ENCODE measurements at places on chromosomes 13 and 19.
A peak's percentile ranks its signal among the peaks of the same experiment; 100 is the strongest.

DNA sequence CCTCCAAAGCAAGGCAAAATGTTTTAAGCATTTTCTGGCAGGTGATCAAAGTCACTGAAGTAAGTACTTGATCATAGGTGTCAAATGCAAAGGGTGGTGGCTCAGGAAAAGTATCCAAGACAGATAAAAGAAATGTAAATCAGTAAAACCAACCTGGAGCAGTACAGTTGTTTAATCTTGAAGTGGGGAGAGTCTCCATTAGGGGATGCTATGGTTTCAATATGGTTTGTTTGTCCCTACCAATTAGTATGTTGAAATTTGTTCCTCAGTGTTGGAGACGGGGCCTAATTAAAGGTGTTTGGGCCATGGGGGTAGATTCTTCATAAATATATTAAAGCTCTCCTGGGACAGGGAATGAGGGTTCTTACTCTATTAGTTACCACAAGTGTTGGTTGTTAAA, 1781.7 kb upstream of the PRR20A start:
- DNase-seq: no peak

- DNase-seq: no peak
Observed at GRCh38 chr13:37390735-37391134, 207.8 kb downstream of the POSTN start.

- peak; percentile 8 for DNase-seq
Observed at GRCh38 chr13:104810242-104810641, 1725.2 kb downstream of the EFNB2 start.

- no peak for DNase-seq
Observed at GRCh38 chr13:50457415-50458393, 385.8 kb downstream of the DLEU7 start.

GRCh38 chr19:42226886-42227285, 6.8 kb downstream of the ZNF526 start:
- no peak for DNase-seq

DNA sequence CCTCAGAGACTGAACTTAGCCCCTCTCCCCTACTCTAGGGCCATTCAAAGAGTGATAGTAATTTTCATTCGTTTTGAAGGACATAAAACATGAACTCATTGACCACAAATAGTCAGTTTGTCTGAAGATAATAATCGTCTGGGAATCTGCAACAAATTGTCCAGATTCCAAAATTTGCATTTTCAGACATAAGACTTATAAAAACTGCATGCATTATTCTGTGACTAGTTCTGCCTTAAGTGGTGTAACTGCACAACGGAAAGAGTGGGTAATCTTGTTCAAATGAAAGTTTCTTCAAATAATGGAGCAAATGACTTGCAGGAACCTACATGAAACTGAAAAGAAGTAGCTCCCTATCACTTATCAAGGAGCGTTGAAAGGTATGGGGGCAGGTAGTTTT, 8.4 kb downstream of the CSNK1A1L start:
- no peak for DNase-seq

DNA sequence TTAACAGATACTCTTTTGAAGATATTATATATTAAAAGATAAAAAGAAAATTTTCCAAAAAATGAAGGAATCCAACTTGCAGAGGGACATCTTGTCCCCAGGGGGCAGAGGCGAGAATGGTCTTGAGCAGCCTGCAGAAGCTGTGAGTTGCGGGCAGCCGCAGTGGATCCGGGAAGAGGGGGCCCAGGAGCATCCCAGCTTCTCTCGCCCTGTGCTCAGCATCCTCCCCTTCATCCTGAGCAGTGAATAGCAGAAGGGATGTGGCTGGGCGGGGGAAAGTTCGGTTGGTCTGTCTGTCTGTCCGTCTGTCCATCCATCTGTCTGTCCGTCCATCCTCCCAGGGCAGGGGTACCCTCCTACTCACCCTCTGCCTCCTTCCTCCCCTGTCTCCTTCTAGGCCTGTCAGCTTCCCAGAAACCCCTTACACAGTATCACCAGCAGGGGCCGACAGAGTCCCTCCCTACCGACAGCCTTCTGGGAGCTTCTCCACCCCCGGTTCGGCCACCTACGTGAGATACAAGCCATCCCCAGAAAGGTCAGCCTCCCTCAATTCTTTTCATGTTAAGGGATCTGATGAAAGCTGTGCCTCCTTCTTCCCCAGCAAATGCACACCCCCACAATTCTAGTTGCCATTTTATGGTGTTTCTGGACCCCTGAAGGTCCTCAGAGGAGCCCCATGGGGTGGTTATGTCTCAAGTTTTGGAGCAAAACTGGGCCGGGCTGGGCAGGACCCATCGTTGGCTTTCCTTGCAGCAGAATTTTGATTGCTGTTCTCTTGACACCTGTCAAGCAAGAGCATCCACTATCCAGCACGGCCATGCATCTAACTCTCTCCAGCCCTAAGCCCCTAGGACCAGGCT, 81.6 kb downstream of the DPF1 start:
- DNase-seq: peak; percentile 30

DNA sequence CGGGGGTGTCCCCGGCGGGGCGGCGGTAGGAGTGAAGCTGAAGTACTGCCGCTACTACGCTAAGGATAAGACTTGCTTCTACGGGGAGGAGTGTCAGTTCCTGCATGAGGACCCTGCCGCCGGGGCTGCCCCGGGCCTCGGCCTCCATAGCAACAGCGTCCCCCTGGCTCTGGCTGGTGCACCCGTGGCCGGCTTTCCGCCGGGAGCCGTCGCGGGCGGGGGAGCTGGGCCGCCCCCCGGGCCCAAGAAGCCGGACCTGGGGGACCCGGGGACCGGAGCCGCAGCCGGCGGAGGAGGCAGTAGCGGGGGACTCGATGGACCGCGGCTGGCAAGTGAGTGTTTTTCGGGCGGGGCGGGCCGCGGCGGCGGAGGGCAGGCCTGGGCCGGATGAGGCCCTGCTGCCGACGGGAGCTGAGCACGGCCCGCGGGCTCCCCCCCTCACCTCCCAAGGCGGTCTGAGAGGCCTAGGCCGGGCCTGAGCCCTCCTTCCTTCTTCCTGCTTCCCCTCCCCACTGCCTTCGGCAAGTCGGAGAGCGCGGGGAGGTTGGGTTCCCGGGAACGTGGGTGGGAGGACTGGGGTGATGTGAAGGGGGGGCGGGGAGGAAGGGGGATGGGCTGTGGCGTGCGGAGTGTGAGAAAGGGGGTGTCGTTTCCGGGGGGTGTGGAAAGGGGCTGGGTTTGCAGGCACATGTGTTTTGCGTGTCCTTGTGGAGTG, 568 bp downstream of the PAN3 start:
- DNase-seq: peak; percentile 87

- DNase-seq: no peak
Observed at GRCh38 chr13:65166675-65167074, 2063.5 kb downstream of the PCDH9 start.

DNA sequence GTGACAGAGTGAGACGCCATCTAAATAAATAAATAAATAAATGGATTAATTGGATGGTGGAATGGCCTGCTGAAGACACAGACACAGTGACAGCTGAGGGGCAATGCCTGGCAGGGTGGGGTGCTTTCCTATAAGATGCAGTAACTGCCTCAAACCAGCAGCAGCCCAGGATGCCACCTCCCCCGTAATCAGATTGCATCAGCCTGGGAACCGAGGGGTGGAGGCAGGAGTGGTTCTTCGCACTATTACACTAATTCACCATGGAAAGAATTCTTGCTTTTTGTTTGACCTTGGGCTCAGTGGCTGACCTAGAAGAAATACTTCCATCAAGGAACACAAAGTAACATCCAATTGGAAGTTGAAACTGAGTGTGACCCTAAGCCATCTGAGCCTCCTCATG, 31.6 kb upstream of the USP12 start:
- no peak for DNase-seq

DNA sequence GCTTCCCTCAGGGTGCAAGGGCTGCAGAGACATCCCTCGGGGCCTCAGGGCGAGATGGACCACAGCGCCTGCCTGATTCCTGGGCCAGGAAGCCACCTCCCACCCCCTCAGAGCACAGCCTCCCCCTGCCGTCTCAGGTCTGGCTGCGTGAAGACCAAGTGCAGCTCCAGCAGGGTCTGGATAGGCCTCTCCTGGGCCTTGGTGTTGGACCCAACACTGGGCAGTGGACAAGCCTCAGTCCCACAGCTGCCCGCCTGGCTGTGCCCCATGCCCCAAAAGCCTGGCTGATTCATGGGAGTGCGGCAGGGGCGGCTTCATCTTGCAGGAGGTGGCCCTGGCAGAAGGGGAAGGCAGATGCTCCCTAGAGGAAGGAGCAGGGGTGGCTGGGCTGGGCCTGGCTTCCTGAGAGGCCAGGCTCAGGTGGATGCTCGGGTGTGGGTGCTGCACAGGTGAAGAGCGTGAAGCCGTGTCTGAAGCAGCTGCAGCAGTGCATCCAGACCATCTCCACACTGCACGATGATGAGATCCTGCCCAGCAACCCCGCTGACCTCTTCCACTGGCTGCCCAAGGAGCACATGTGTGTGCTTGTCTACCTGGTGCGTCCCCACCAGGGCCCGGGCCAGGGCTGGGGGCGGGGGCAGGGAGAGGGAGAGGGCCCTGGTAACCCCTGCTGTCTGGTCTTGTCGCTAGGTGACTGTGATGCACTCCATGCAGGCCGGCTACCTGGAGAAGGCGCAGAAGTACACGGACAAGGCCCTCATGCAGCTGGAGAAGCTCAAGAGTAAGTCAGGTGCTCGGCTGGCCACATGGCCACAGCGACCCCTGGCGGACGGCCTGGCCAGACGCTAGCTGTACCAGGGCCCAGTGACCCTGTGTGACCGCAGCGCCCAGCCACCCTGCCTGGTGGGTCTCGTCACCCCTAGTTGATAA, 21.7 kb downstream of the MAU2 start:
- no peak for DNase-seq

GRCh38 chr19:18543814-18544475, 572 bp upstream of the FKBP8 start:
- peak; percentile 75 for DNase-seq

DNA sequence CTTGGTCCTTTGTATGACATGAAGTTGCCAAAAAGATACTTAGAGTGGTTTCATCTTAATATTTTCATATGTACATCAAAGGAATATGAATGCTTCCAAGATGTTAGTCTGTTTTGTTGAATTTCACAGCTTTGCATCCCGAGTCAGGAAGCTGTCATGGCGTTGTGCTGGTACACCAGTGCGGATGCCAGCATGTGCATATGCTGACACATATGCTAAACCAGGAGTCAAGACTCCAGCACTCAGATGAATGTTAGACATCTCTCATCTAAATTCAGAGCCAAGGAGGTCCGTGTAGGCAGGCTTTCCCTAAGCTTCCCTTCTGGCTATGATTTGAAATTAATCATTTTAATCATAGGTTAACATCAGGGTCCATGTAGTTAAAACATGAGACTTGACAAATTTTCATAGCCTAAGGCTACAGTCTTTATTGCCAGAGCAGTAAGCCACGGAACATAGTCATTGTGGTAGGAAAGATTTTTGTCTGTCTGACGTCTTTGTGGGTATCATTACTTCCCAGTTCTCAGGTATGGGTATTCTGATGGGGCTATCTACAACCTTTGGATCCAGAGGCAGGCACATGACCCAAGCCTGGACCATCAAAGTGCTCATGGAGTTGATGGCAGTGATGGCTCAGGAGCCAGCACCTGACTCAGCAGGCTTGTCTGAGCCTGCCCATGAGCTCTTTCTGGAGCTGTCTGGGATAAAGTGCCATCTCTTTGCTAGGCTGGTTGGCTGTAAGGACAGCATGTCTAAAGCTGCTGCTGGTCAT, 246.1 kb downstream of the KCNRG start:
- DNase-seq: no peak

GRCh38 chr13:97388373-97388772, 45.6 kb upstream of the RAP2A start:
- DNase-seq: no peak

- DNase-seq: no peak
Observed at GRCh38 chr19:37982655-37983054, 75.6 kb downstream of the SIPA1L3 start.

DNA sequence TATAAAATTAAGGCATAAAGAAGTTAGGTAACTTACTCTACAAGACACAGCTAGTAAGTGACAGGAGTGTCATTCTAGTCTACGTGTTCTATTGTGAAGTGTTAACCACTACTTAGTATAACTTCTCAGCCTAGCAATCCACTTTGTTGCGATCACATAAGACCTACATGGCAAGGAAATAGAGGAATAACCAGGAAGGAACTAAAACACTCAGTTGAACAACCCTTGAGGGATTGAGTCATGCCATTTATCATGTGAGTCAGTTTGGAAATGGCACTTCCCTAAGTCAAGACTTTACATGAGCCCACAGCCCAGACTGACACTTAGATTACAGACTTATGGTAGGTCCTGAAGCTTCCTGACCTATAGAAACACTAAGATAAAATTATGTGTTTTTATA, 279.5 kb upstream of the PCDH20 start:
- DNase-seq: no peak

DNA sequence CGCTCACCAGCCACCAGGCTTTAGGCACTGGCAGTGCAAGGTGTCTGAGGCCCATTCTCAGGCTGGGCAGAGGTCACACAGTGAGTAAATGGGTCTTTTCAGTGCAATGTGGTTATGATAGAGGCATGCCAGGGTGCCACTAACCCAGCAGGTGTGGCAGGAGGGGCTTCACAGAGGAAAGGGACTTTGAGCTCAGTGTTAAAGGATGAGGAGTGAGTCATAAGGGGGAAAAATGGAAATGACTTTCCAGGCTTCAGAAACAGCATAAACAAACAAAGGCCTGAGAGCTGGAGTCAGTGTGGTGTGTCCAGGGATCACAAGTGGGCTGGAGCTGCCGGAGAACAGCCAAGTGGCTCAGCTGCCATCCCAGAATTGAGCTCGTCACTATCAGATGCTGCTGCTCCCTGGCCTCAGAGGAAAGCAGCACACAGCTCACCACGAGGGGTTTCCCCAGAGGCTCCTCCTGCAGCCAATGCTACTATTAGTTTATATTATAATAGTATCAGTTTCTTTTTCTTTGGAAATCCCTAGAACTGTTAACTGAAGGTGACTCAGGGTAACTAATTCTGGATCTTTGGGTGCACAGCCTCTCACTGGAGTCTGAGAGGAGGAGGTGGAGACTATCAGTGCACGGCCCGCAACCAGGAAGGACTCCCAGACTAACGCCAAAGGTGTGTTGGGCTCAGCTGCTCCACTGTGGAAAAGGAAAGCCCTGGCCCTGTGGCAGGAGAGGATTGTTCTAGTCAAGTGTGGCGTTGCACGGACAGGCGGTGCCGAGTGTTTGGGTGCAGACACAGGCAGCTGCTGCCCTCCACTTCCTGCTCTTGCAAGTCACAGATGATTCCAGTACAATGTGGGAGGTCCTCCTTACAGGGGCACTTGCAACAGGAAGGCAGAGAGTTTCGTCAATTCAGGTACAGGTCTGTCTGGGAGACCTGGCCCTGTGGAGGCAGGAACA, 39.5 kb downstream of the DHRS12 start:
- DNase-seq: peak; percentile 65

DNA sequence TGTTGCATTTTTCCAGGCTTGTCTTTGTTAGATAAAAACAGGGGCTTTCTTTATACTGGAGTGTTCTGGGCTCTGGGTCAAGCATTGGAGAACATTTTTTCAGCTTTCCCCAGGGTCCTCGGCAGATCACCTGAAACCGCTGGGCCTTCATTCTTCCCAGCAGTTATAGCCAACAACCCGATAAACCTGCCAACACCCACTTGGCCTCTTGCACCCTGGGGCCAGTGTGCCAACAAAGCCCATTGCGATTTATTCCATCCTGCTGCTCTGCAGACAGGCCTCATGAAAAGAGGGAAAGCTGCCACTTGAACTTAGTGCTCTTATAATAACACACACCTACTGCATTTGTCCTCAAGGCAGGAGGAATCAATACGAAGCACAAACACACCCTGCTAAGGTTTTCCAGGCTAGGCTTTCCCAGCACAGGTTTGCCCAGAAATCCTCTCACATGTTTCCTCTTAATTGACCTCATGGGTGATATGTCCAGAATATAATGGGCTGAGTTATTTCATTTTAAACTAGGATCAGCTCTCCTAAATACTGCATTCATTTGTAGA, 669.3 kb downstream of the LIG4 start:
- no peak for DNase-seq
